ENCODE measurements at places on chromosomes 6 and 20. TPM values are rescaled to one million over a fixed set of nuclear protein-coding genes. Genes with fewer than 3 reads are reported as not detected.

TSPO2 gene
- total RNA-seq: not detected

C20orf144 gene
- 0.53 TPM for total RNA-seq

TSHZ2 gene
- total RNA-seq: 0.18 TPM

HACE1 gene
- total RNA-seq: 15.6 TPM

USP49 gene
- 9.1 TPM for total RNA-seq

SLC22A1 gene
- 0.82 TPM for total RNA-seq

SLC17A1 gene
- not detected for total RNA-seq

PSORS1C2 gene
- total RNA-seq: not detected

ITCH gene
- total RNA-seq: 57.9 TPM

DNA sequence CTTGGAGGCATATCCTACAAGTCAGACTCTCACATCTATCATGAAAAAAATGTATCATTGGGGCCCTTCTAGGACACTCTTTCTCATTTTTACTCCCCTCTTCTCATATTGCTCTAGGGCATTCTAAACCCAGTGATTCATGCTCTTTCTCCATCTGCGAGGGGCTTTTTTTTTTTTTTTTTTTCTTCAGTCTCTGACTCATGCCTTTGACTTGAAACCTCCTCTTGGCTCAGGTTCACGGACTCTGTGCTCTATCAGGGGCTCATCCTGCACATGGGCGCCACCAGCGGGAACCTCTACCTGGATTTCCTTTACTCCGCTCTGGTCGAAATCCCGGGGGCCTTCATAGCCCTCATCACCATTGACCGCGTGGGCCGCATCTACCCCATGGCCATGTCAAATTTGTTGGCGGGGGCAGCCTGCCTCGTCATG, 17.8 kb downstream of the SLC22A1 start:
- H3K4me3 ChIP-seq: no peak overlapping the region
- H3K27me3 ChIP-seq: no peaks in the 10 kb centered on the region
- peaks cover 11% of the 10 kb centered on the region for H3K4me1 ChIP-seq
- peaks cover 3% of the 10 kb centered on the region for H3K36me3 ChIP-seq
- H3K27ac ChIP-seq: no peak overlapping the region
- DNase-seq: peak; percentile 31

DNA sequence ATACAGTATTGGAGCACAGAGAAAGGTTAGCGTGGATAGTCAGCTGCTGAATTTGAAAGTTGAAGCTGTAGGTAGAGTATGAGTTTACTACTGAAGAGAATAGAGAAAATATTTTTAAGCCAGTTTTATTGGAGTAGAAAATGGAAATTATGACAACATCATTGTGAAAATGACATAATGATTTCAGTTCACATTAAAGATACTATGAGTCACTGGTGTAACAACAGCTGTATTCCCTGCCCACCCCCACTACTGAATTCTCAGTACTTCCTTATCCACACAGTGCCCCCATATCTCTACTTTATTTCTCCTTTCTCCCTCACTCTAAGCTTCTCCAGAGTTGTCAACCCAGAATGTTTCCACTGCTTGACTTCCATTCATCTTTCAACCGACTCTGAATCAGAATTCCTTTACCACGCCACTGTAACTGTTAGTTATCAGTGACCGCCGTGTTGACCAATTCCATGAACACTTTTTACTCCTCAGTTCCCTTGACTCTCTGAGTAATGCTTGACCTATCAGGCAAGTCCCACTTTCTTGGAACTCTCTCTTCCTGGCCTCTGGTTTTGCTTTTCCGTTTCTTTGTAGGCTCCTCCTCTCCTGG, 139.6 kb downstream of the AIG1 start:
- H3K27ac ChIP-seq: no peak overlapping the region
- no peaks in the 10 kb centered on the region for H3K27me3 ChIP-seq
- no peak overlapping the region for H3K4me3 ChIP-seq
- H3K36me3 ChIP-seq: peaks cover 2% of the 10 kb centered on the region
- no peak for DNase-seq

- DNase-seq: no peak
- peaks cover 22% of the 10 kb centered on the region for H3K36me3 ChIP-seq
- H3K4me1 ChIP-seq: peaks cover 23% of the 10 kb centered on the region
- H3K27me3 ChIP-seq: no peaks in the 10 kb centered on the region
Measured at GRCh38 chr6:36375644-36376155, 11.8 kb downstream of the ETV7 start.

DNA sequence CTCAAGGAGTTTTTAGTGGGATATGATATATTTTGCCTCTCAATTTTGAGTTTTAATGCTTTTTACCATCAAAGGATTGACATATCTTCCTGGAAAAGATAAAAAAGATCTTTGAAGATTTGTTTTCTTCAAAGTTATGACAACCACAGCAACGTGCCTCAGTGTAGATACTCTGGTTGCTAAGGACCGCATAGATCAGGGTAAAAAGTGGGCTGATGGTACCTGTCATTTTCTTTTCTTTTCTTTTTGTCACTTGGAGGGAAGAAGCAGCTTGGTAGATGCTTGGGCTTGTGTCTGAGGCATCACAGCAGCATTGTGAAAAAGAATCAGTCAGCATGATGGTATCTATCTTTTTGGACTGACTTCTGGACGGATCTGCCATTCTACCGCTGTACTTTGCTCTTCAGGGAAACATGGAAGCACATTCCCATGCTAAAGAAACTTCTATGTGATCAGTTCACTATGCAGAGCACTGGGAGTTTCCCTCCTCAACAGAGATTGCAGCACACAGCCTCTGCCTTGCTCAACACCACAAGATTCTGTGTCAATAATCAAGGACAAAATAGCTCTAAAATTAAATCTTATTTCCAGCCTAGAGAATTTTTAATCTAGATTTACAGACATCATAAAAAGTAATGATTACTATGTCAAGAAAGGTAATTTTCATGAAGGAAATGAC, 54.8 kb upstream of the SGK1 start:
- peaks cover 22% of the 10 kb centered on the region for H3K4me1 ChIP-seq
- H3K27me3 ChIP-seq: no peaks in the 10 kb centered on the region
- H3K4me3 ChIP-seq: no peak overlapping the region
- peaks cover 4% of the 10 kb centered on the region for H3K36me3 ChIP-seq

GRCh38 chr20:43846516-43846905, 68.1 kb upstream of the TOX2 start:
- peaks cover 31% of the 10 kb centered on the region for H3K4me1 ChIP-seq
- peak; percentile 38 for DNase-seq
- H3K36me3 ChIP-seq: no peaks in the 10 kb centered on the region
- H3K27me3 ChIP-seq: peaks cover 30% of the 10 kb centered on the region

DNA sequence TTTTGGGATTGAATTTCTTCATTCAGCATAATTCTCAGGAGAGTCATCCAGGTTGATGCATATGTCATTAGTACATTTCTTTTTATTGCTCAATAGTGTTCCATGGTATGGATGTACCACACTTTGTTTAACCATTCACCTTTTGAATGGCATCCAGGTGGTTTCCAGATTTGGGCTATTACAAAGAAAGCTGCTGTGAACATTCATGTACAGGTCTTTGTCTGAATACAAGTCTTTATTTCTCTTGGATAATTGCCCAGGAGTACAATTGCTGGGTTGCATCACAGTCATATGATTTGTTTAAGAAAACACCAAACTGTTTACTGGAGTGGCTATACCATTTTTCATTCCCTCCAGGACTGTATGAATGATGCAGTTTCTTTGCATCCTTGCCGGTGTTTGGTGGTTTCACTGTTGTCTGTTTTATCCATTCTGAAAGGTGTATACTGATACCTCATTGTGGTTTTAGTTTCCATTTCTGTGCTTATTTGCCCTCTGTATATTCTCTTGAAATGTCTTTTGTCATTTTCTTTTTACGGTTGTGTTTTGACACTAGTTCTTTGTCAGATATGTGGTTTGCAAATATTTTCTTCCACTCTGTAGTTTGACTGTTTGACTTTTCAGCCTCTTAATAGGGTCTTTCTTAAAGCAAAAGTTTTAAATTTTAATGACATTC, 8.8 kb downstream of the CDKAL1 start:
- peak overlapping the region; percentile 66 for H3K27ac ChIP-seq
- H3K36me3 ChIP-seq: peaks cover 53% of the 10 kb centered on the region
- peak; percentile 62 for DNase-seq
- H3K4me1 ChIP-seq: peaks cover 49% of the 10 kb centered on the region
- H3K27me3 ChIP-seq: no peaks in the 10 kb centered on the region

DNA sequence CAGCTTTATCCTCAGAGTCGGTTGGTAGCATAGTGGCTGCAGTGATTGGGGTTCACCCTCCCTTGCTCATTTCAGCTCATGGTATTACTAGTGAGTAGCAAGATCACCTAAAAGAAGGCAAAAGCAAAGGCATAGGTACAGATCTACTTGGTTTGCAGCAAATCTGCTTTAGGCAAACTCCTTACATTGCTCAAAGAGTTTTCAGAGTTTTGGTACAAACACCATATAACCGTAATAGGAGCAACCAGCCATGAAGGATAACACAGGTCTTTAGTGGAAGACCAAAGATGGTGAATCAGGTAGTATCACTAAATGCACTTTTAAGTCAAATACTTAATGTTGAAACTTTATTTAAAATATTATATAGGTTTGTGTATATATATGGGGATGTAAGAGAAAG, 172.9 kb downstream of the ARID1B start:
- H3K4me1 ChIP-seq: peaks cover 15% of the 10 kb centered on the region
- H3K27me3 ChIP-seq: no peaks in the 10 kb centered on the region
- DNase-seq: no peak
- H3K36me3 ChIP-seq: no peaks in the 10 kb centered on the region
- no peak overlapping the region for H3K4me3 ChIP-seq
- H3K27ac ChIP-seq: no peak overlapping the region

- H3K27me3 ChIP-seq: no peaks in the 10 kb centered on the region
- H3K4me3 ChIP-seq: peak overlapping the region; percentile 72
- peaks cover 1% of the 10 kb centered on the region for H3K36me3 ChIP-seq
- DNase-seq: peak; percentile 82
Measured at GRCh38 chr6:129748212-129748900, 38.4 kb upstream of the ARHGAP18 start.

DNA sequence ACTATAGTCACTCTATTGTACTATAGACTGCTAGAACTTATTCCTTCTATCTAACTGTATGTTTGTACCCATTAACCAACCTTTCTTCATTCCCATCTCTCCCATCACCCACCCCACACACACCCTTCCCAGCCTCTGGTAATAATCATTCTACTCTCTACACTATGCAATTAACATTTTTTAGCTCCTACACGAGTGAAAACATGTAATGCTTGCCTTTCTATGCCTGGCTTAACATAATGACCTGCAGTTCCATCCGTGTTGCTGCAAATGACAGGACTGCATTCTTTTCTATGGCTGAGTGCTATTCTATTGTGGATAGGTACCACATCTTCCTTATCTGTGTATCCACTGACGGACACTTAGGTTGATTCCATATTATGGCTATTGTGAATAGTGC, 95.5 kb downstream of the ALDH8A1 start:
- no peak overlapping the region for H3K27ac ChIP-seq
- H3K27me3 ChIP-seq: peaks cover 27% of the 10 kb centered on the region
- DNase-seq: no peak
- H3K4me1 ChIP-seq: no peaks in the 10 kb centered on the region

DNA sequence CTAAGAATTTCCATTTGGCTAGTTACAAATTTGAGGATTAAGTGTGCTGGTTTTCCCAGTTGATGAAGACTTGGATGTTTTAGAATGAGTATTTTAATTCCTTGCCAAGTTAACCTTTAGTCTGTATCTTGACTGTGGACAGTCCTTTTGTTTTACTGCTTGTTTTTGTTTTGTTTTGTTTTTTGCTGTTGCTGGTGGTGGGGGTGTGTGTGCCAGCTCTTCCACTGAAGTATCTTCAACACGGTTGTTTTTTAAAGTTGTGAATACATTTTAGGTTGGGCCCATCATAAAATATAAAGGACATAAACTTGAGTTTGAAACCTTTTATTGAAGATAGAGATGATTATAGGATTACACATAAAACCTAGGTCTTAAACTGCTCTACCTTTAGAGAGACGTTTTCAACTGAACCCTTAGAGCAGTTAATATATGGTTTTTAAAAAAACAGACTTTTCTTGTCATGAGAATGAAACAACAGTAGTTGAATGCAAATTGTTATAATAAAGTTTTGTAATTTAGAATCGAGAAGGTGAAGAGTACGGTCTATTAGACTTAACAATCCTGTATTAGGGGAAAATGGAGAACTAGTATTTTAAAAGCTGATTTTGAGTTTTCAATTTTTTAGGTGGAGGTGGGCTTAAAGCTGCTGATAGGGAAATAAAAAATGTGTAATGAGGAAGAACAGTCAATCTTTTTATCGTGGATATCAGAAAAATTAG, 4.0 kb downstream of the QKI start:
- no peak for DNase-seq
- peaks cover 33% of the 10 kb centered on the region for H3K4me1 ChIP-seq
- H3K4me3 ChIP-seq: no peak overlapping the region

DNA sequence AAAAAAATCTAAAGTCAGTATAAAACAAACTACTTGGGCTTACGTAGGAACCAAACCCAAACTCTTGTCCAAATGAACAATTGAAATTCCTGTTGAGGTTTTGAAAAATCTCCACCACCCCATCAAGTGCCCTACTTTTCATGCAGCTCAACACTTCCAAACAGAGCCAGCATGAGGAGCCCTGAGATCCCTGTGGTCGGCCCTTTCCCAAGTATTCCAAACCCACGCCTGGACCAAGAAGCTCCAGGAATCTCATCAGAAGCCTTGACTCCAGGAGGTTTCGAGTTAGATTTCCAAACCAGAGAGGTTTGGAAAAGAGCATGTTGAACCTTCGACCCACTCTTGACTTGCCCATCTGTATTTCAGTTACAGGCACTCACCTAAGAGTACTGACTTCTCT, 179.3 kb downstream of the MTFR2 start:
- DNase-seq: no peak
- no peaks in the 10 kb centered on the region for H3K36me3 ChIP-seq
- no peaks in the 10 kb centered on the region for H3K4me1 ChIP-seq
- peaks cover 13% of the 10 kb centered on the region for H3K27me3 ChIP-seq
- no peak overlapping the region for H3K27ac ChIP-seq

GRCh38 chr6:41639809-41640371, 1.6 kb downstream of the MDFI start:
- no peak overlapping the region for H3K4me3 ChIP-seq
- no peak overlapping the region for H3K27ac ChIP-seq
- H3K36me3 ChIP-seq: no peaks in the 10 kb centered on the region
- H3K4me1 ChIP-seq: peaks cover 3% of the 10 kb centered on the region
- no peak for DNase-seq

DNA sequence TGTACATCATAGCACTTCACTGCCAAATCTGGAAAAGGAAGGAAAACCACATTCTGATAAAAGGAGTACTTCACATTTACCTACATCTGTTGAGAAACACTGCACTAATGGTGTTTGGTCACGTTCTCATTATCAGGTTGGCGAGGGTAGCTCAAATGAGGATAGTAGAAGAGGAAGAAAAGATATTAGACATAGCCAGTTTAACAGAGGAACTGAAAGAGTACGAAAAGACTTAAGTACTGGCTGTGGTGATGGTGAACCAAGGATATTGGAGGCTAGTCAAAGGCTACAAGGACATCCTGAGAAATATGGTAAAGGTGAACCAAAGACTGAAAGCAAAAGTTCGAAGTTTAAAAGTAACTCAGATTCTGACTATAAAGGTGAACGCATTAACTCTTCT, 32.0 kb upstream of the GJA10 start:
- DNase-seq: no peak
- H3K4me1 ChIP-seq: peaks cover 31% of the 10 kb centered on the region
- peaks cover 63% of the 10 kb centered on the region for H3K36me3 ChIP-seq
- no peaks in the 10 kb centered on the region for H3K27me3 ChIP-seq
- H3K4me3 ChIP-seq: no peak overlapping the region
- peak overlapping the region; percentile 61 for H3K27ac ChIP-seq

- H3K4me1 ChIP-seq: peaks cover 75% of the 10 kb centered on the region
- H3K27ac ChIP-seq: peak overlapping the region; percentile 73
- DNase-seq: peak; percentile 80
- H3K36me3 ChIP-seq: peaks cover 44% of the 10 kb centered on the region
- H3K27me3 ChIP-seq: no peaks in the 10 kb centered on the region
Measured at GRCh38 chr6:37029249-37029971, 24.0 kb downstream of the FGD2 start.
